Kidney tubule cell (primary cell): ENCODE measurements at places on chromosomes 11 and 22.

DNA sequence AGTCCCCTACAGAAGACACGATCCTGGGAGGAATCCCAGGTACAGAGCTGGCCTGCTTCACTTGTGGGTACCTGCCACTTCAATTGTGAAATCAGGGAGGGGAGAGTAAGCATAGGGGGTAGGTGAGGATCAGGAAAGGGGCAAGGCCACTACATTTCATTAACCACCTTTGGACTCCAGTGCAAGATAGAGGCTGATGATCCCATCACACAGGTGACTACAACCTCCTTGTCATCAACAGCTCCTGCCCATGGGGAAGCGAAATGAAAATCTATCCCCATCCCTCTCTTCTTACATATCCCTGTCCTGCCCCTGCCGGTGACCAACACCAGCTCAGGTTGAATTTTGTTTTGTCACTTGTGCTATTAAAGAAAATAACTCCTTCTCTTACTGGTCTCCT is 64.7 kb upstream of the VPREB1 start:
- DNase-seq: no peak

- peak; percentile 81 for DNase-seq
Observed at GRCh38 chr11:65884716-65885092, 3.6 kb downstream of the FIBP start.

DNA sequence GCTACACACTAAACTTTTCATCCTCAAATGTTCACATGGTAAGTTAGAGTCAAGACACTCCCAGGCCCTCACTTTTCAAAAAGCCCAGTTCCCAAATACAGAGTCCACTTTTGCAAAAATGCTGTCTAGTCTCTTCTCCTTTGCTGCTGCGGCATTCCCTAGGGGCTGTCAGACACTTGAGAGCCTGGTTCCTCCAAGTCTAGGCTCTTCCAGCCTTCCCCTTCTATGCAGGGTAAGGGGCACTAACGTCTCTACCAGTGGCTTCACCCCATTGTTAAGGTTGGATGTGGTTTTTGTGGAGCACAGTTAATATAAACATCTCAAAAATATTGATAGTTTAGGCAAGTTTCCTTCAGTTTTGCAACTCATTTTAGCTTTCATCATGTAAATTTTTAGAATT is 181.5 kb downstream of the KIF18A start:
- no peak for DNase-seq

DNA sequence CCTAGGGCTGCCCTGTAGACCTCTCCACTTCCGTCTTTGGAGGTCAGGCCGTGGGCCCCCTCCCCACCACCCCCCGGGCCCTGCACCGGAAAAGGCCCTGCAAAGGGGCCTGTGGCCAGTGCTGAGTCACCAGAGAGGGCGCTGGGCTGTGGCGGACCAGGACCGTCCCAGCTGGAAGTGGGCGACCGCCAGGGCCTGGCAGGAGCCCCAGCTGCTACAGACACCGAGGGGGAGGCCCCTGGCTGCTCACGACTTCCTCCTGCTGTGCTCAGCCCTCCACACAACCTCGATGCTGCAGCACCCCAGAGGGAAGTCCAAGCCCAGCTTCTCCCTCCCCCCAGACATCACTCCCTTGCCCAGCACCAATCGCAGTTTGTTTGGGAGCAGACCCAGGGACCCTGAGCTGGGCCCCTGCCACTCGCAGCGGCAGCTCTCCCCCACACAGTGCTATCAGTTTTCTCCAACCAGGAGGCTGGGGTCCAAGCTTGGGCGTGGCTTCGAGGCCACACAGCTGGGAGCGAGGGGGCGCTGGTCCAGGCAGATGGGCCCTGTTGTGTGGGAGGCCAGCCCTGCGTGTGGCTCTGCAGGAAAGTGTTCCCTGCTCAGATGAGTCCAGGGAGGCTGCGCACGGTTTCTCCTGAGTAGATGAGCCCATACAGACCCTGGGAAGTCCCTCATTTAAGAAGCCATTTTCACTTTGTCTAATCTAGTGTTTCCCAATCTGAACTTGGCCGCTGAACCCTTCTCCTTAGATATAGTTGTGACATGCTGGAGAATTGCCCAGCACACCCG is 5.6 kb upstream of the SH3BP1 start:
- DNase-seq: peak; percentile 60

DNA sequence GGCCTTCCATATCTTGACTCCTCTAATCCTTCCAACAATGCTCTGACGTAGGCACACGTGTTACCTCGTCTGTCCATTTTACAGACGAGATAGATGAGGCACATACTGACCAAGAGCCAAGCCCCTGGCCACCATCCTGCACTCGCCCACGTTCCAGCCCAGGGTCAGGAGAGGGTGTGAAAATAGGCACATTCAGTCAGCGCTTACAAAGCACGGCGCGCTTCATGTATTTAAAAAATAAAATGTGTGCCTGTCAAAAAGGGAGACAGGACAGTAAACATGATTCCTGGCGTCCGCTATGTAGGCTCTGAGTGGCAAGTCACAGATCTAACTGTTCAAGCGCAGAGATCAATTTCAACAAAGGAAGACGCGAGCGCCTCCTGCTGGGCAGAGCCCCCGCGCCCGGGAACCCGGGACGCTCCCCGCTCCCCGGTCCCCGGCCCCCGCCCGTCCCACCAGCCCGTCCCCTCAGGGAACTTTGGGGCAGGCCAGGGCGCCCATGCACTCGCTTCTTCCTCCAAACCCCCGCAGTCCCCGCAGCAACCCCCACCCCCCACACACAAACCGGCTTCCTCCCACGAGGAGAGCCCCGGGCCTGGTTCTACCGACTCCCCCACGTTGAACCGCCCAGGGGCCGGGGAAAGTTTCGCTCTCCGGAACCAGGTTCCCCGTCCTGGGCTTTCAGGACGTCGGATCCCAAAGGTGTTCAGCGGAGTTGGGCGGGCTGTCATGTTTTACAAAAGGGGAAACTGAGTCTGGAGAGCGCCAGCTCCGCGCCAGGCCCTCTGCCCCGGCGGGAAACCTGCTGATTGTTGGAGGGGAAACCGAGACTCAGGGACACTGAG is 10.4 kb upstream of the C1QTNF6 start:
- peak; percentile 83 for DNase-seq

DNA sequence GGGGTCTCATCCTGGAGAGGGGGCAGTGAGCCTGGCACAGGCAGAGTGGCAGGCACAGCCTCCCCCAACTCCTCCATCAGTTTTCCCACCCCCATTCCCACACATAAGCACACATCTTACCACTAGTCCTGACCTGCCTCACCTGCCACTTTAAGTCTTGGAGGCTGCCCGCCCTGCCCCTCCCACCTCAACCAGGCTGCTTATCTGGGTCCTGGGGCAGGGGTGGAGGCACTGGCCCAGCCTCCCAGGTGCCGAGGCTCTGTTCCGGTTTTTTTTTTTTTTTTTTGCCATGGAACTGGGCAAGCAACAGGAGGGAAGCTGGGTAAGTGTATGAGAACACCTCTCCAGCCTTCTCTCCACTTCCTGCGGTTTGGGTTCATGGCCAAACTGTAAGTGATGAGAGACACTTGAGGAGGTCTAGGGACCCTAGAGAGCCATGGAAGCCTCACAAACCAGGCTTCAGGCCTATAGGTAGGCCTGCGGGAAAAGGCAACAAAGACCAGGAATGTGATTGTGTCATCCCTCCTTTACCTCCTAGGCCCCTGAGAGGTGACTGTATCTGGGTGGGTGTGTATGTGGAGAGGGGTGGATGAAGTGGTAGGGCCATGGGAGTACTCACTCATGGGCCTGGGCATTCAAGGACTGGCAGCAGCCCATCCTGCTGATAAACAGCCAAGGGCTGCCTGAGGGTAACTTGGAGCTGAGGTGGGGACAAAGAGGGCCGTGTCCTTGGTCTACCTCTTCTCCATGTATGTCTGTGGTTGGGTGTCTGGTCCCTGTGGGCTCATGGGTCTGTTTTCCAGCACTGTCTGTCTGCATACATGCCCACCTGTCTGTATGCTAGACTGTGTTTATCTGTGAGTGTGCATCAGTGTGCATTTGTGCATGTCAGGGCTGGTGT is 22.6 kb downstream of the PHLDB1 start:
- no peak for DNase-seq

GRCh38 chr22:45930324-45930723 is 46.6 kb downstream of the WNT7B start:
- no peak for DNase-seq

DNA sequence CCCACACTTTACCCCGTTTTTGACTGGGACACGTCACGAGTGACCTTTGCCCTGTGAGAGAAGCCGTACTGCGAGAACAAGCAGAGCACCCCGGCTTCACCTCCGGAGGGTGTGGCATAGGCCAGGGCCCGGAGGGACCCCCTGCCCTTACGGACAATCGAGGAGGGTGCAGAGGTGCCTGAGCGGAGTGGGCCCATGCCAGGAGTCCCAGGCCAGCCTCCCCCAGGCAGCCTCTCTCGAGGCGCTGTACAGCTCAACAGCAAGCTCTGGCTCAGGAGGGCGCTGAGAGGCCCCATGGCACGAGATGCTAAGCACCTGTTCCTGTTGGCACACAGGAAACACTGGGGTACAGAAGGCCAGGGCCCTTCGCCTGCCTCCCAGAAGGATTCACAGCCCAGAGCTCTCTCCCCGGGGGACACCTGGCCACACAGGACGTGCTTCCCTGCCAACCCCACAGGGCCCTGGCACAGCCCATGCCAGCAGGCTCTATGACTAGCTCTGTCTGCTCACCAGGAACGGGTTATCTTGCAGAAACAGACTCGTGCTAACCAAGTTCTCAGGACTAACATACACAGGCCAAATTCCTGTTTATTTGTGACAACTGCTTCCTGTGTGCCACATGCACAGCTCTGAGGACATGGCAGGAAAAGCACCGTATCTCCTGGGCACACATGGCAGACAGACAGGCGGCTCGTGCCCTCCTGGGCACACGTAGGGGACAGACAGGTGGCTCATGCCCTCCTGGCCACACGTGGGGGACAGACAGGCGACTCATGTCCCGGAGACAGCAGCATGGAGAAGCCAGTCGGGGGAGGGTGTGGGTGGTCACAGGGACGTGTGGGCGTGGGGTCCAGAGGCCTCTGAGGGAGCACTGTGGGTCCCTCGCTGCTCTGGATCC is 11.6 kb downstream of the TOLLIP start:
- DNase-seq: peak; percentile 22

- no peak for DNase-seq
Observed at GRCh38 chr22:48744967-48745841, 1082.5 kb downstream of the BRD1 start.

- peak; percentile 59 for DNase-seq
Observed at GRCh38 chr11:120660024-120660565, 148.5 kb downstream of the GRIK4 start.
